ENCODE measurements at places on chromosomes 1 and 21.

- DNase-seq: no peak
These were observed 91.7 kb upstream of the DSCAM start for GRCh38 chr21:40938611-40939010.

DNA sequence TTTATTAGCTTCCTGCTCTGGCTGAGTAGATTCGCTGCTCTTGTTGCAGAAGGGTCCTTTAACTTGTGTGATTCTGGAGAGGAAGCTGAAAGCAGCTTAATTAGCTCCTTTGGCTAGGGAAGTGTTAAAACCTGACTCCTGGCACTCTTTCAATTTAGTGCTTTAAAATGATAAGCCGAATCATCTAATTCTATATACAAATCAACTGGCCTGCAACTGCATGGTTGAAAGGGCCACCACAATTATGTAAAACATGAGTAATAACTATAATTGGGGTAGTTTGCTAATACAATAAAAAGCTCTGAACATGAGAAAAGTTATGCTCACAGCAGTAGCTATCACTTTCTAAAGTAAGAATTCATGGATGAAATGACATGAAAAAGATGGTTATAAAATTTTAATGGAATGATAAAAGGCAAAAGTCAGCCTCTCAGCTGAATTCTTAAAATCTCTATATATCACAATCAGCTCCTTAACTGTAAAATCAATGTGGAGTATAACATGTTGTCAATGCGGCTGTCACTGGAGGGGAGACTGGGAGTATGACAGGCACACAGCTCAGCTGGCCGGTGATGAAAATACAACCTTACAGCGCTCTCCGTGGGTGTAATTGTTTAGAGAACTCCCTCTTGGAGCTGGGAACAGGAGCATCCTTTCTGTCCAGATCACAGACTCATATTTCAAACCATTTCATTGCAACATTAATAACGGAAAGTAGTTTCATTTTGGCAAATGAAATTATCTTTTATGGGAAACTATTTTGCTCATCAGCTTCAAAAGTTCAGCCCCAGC is 324.4 kb downstream of the KCTD3 start:
- no peak for DNase-seq

DNA sequence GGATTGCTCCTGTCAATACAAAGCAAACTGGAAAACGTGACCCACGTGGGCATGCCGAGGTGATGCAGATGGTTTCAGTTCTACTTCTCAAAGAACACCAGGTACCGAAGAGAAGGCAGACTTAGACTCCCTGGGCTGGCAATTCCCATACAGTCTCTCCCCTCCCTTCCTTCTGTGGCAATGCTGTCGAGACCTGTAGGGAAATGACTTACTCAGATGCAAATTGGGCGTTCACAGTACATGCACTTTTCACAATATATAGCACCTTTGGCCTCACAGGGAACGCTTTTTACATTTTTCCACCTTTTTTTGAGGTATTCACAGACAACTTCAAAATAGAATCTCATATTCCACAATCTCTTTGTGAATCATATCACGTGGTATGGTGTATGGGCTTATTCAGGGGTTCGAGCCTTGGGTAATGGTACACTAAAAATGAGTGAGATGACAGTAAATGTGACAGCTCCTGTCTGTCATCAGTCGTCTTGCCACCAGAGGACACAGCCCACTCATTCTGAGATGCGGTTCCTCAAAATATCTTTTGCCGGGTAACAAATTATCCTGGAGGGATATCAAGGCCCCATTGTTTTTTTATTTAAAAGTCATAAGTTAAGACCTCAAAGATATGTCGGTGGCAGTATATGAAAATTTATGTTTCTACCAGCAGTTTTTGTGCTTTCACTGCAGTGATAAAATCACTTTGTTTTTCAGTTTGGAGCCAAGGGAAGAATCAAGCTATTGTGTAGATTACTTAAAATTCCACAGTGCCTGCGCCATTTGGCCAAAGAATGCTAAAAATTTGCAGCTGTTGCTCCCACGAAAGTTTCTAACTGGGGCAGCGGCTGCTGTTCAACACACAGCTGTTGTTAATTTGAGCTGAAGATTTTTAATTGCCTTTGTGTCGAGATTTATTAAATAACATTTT is 168.4 kb downstream of the ZZZ3 start:
- DNase-seq: no peak

DNA sequence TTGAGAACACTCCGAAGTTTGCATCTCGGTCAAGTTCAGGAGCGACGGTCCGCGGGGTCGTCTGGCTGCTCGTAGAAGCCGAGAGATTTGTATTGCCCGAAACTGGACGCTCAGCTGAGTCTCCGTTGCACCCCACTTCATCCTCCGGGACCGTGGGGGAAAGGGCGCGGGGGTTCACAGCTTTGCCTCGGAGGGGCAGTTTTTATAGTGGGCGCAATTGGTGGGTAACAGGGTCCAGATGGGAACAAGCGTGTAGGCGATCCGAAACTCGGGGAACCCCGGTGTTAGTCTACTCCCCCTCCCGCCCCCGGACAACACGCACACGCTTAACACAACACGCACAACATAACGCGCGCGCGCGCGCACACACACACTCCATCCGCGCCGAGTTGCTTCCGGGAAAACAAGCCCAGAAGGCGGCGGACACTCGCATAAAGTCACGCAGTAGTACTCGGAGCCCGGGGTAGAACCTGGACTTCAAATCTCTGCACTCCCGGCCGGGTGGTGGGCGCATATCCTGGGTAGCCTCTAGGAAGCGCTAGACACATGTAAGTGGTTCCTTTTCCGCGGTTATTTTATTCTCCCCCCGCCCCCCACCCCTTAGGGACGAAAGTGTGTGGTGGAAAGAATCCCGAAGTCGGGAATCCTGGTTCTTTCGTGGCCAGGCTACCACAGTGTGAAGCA is 1.1 kb upstream of the JUN start:
- peak; percentile 77 for DNase-seq

DNA sequence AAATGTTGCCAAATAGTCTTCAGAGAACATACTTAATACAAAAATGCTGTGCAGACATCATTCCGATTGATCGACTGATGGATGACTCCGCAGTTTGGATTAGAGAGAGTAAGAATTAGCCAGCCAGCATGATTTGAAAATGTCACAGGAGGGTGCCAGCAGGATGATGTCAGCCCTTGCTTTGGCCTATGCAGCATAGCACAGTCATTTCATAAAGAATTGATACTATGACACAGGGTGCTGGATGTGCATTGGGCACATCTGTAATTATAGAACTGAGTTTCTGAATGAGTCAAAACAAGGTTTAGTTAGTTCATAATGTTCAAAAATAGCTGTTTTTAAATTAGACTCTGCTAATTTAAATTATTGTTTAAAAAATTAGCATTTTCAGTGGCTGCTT is 21.6 kb upstream of the TRAF5 start:
- DNase-seq: no peak

Data from NCI-H774 (cell line).